Activated CD8-positive, alpha-beta T cell treated with anti-CD3 and anti-CD28 coated beads, Interleukin-2, amount 10 ng/mL, durations not matched to agents 7 days and 5 days (primary cell): ENCODE measurements at places on chromosomes 2 and 18.

DNA sequence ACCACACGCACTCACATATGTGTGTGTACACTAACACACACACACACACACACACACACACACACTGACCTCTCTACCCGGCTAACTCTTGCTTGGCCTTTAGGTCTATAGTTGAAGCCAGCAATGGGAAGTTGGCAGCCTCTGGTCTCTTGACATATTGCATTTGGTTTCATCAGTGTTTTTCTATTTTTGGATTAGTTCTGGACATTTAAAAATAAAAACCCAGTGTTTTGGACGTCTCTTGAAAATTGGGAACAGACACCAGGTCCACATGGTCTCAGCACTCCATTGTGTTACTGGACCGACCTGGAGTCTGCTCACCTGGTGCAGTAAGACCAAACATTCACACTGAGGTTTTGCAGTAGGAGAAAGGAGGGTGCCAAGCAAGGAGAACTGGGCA, 50.4 kb upstream of the AFF3 start:
- DNase-seq: no peak

DNA sequence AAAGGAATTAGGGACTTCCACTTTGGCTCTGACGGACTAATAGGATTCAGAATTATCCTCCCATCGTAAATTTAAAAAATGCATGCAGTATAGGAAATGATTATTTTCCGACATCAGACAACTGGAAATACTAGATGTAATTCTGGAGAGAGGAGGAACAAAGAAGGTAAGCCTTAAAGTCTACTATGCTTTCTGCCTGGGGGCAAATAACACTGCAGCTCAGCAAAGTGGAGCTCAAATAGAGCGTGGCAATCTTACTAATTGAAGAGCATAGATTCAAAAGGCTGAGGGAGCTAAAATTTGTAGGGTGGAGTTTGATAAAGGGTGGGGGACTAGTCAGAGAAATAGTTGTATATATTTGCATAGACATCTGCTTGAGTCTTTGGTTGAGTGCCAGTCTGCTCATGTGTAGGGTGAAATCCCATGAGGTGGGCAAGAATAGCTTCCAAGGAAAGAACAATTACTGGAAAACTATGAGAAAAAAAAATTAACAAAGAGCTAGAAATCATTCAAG, 23.8 kb downstream of the COPS8 start:
- no peak for DNase-seq

GRCh38 chr18:36398419-36398818, 100.9 kb downstream of the FHOD3 start:
- DNase-seq: no peak

- no peak for DNase-seq
Observed at GRCh38 chr2:167712275-167712674, 535.1 kb downstream of the STK39 start.

DNA sequence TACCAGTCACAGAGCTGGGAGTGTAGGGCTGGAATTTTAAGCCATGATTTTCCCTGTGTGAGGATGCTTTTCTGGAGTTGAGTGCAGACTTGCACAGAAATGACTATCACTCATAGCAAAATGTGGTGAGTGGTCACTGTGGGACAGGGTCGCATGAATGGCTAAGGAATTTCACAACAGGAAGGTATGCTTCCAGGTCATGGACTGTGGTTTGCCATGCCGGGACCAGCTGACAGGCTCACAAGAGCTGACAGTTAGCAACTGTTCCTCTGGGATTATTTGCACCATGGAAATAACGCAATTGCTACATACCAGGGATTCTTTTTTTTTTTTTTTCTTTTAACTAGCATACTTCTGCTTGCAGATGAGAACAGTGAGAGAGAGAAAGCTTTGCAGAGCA, 3.8 kb upstream of the UXS1 start:
- no peak for DNase-seq

DNA sequence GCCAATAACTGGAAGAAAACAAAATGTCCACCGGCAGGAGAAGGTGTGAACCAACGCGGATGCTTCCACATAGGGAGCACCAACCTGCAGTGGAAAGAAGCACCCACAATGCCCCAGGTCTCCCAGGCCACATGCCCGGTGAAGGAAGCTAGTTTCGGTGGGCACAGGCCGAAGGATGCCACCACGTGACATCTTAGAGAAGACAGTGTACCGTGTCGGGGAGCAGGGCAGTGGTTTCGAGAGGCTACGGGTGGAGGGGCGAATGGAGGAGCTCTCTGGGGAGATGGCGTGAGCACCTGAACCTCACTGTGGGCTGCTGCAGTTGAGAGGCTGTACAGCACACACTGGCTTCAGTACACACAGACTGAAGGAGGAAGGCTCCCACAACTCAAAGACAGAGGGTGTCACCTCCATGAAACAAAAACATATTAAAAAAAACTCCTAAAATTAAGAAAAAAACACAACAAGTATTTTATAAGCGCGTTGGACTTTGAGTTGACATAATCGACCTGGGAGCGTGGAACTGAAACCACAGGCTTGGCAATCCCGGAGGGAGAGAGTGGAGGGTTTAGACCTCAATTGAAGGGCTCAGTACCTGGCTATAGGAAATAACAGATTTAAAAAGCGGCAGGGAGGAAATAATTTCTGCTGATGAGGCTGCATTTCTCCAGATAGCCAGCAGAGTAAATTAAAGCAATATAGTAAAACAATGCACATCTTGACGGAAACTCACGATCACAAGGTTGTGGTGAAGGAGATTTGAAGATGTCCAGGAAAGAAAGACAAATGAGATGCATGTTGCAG, 160.1 kb downstream of the RTP5 start:
- no peak for DNase-seq

DNA sequence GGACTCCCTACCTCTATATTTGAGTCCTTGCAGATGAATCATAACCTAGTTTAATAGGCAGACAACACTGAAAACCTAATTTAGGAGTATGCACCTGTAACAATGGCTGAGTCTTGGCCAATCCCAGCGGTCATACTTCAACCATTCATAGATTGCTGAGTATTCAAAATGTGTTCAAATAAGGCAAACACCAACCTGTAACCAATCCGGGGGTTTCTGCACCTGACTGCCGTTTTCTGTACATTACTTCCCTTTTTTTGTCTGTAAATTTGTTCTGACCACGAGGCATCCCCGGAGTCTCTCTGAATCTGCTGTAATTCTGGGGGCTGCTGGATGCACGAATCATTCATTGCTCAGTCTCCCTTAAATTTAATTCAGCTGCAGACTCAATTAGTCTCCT, 338.6 kb downstream of the STK39 start:
- DNase-seq: no peak
